ENCODE measurements at places on chromosomes 1 and 21. TPM values are rescaled to one million over a fixed set of nuclear protein-coding genes. Genes with fewer than 3 reads are reported as not detected.

DNA sequence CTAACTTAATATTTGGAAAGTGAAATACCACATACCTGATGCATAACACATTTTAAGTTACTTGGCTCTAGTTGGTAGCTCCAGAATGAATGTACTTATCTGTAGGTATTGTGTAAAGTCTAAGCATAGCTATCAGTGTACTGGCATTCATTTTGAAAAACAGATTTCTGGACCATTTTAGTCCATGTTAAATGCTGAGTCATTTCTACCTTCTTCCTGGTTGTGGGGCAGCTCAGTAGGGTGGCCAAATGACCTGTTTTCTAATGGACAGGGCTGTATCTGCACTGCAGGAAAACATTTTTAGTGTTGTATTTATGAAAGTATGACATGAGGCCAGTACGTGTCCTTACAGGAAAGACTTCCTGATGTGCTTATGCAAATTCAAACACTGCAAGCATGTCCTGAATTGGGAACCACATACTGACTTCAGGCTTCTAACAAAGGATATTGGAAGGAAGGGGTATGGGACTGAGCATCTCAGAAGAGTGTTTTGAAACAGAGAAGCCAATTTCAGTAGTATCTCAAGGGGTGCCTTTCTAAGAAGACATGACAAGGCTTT is 300.3 kb upstream of the B3GALT2 start:
- no peak for DNase-seq
- no peaks in the 10 kb centered on the region for H3K36me3 ChIP-seq
- H3K4me1 ChIP-seq = no peaks in the 10 kb centered on the region
- H3K4me3 ChIP-seq = no peak overlapping the region
- no peaks in the 10 kb centered on the region for H3K27me3 ChIP-seq

DNA sequence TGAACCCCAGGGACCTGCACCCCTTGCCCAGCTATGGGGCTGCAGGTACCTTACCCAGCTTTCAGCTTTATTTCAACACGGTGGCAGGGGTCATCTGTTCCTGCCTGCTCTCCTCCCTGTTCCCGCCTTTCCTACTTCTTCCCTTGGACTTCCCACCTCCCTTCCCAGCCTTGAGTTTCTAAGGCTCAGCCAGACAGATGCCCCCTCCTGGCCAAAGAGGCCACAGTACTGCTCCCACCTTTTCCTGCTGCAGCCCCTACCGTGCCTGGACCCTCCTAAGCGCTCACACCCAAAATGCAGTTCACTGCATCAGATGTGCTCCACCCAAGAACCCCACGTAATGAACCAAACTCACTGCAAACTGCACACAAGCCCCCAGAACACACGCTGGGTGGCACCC is 7.7 kb downstream of the NOC2L start:
- no peaks in the 10 kb centered on the region for H3K4me1 ChIP-seq
- H3K27me3 ChIP-seq = no peaks in the 10 kb centered on the region
- no peak overlapping the region for H3K4me3 ChIP-seq
- no peak for DNase-seq

GRCh38 chr1:180898441-180899219 is 14.1 kb upstream of the KIAA1614 start:
- no peak for DNase-seq
- H3K27ac ChIP-seq = no peak overlapping the region
- H3K4me1 ChIP-seq = no peaks in the 10 kb centered on the region
- H3K4me3 ChIP-seq = no peak overlapping the region
- H3K27me3 ChIP-seq = no peaks in the 10 kb centered on the region
- H3K36me3 ChIP-seq = no peaks in the 10 kb centered on the region

- DNase-seq = no peak
- H3K36me3 ChIP-seq = no peaks in the 10 kb centered on the region
- no peaks in the 10 kb centered on the region for H3K4me1 ChIP-seq
- no peaks in the 10 kb centered on the region for H3K27me3 ChIP-seq
- H3K27ac ChIP-seq = no peak overlapping the region
- H3K4me3 ChIP-seq = no peak overlapping the region
These were observed 25.2 kb downstream of the GPR137B start for GRCh38 chr1:236167578-236167977.

DNA sequence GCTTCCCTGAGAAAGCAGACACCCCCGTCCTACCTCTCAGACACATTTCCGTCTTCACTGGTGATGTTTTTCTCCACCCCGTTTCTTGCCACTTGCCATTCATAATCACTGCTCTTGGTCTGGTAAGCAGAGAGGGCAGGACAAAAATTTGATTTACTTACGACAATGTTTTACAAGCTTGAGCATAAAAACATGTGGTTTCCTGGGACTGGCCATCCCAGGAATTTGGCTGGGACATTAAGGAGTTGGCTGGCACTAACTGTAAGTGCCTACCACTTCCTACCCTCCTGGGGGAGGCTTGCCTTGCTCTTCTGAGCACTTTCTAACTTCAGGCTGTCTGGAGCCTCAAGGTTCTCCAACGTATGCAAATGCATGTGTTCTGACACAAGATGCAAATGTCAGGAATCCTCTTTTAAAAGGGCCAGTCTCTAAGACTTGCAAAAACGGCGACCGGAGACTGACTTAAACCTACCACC is 24.2 kb downstream of the ZBTB18 start:
- no peak overlapping the region for H3K27ac ChIP-seq
- H3K4me1 ChIP-seq = no peaks in the 10 kb centered on the region
- no peaks in the 10 kb centered on the region for H3K36me3 ChIP-seq
- DNase-seq = no peak
- no peak overlapping the region for H3K4me3 ChIP-seq
- no peaks in the 10 kb centered on the region for H3K27me3 ChIP-seq

The NMNAT1 gene
- 6.9 TPM for total RNA-seq
